Osteocyte (in vitro differentiated cells): ENCODE measurements at places on chromosomes 1 and 21. TPM values are rescaled to one million over a fixed set of nuclear protein-coding genes. Genes with fewer than 3 reads are reported as not detected.

Gene DPT
- 1.1 and 1.4 TPM in 2 replicates for total RNA-seq

DNA sequence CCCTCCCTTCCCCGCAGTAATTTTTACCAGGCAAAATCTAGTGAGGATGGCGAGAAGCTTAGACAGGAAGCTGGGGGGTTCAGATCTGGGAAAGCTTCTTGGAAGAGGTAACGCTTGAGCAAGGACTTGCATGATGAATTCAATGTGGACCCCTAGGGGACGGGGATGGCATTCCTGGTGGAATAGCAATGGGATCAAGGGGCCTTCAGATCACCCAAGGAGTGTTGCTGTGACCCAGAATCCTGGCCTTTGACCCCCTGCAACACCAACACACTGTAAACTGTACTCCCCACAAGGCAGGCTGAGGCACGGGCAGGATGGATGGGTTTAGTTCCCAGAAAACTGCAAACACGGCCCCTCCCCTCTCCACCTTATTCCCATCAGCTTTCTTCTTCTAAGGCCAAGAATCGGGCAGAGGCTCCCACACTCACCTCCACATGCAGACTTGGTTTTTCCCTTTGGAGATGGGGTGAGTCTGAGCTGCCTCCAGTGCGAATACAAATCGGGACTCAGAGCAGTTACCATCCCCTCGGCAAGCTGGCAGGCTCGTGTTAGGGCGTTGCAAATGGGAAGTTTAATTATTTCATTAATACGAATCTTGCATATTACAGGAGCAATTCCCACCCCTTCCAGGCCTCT is 20.1 kb downstream of the DISP3 start:
- DNase-seq, result no peak

GRCh38 chr1:96515430-96515829 is 206.2 kb upstream of the PTBP2 start:
- DNase-seq, result no peak

Gene LRRC8B
- total RNA-seq, result 2.3 and 4.1 TPM in 2 replicates

GRCh38 chr1:206860165-206860564 is 5.3 kb upstream of the IL20 start:
- no peak for DNase-seq

GRCh38 chr21:45334591-45335081 is 46.9 kb upstream of the POFUT2 start:
- no peak for DNase-seq

DNA sequence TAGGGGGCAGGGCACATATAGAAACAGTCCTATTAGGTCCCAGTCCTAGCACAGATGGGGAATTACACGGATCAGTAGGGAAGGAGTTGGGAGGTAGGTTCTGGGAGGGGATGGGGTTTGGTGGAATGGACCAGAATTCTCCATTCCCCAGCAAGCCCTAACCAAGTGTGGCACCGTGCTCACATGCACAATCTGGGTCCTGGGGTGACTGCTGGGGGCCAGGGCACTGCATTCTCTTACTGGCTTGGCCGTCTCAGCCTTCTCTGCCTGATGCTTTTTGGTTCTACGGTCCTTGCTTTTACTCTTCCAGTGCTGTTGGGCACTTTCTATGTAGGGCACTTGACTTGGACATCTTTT is 53.9 kb downstream of the NENF start:
- DNase-seq, result no peak

DNA sequence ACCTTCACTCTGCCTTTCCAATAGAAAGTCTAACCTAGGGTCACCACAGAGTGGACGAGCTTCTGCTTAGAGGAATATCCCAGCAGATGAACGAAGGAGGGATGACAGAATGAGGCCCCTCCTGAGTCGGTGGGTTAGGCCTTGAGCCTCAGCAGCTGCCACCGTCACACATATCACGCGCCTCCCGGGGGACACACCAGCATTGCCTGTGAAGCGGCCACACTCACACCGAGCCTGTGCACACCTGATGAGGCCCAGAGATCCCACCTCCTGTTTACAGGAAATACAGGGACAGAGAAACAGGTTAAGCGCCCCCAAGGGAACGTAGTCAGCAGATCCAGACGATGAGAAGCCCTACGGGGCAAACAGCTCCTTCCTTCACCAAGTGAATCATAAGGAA is 25.1 kb upstream of the LRRC47 start:
- DNase-seq, result no peak

- no peak for DNase-seq
Observed at GRCh38 chr1:41936107-41936506, 17.4 kb upstream of the HIVEP3 start.

GRCh38 chr1:66302815-66303214 is 231.1 kb upstream of the SGIP1 start:
- no peak for DNase-seq

- DNase-seq, result no peak
Observed at GRCh38 chr1:231597971-231598370, 28.6 kb upstream of the DISC1 start.

GRCh38 chr1:167373986-167374385 is 144.3 kb downstream of the CD247 start:
- no peak for DNase-seq

DNA sequence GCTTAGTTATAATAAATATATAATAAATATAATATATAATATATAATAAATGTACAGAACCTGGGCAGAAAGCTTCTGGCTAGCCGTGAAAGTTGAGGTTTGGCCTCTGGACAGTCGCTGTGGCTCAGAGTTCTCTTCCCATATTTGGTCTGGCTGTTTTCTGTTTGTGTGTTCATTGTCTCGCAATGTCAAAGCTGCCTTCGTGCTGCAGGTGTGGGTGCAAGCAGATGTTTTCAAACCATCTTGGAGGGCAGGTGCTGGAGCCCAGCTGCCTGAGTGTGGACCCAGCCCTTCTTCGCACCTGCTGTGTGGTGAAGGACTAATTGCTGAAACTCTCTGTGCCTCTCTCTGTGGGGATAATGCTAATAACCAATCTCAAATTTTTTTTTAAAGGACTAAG is 3.6 kb upstream of the CSTB start:
- no peak for DNase-seq

GRCh38 chr1:26417111-26417759 is 6.6 kb downstream of the LIN28A start:
- peak; percentile 89 for DNase-seq

- no peak for DNase-seq
Observed at GRCh38 chr1:230233786-230234185, 166.7 kb downstream of the GALNT2 start.

DNA sequence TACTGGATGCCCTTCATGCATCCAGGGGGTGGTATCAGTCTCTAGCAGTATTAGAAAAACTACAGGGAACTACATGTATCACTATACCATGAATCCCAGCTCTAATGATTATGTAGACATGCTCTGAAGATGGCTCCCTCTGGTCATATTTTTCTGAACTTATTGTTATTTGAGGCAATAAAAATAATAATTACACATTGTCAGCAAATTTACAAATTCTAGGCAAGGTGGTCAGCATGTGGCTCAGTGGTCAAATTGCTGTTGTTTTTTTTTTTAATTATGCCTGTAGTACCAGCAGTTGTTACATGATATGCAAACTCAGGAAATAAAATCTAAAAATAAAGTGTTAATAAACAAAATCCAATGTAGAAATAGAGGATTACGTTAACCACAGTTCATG is 22.5 kb downstream of the ASTN1 start:
- no peak for DNase-seq

Gene OR2T2
- total RNA-seq, result not detected in 2 replicates

DNA sequence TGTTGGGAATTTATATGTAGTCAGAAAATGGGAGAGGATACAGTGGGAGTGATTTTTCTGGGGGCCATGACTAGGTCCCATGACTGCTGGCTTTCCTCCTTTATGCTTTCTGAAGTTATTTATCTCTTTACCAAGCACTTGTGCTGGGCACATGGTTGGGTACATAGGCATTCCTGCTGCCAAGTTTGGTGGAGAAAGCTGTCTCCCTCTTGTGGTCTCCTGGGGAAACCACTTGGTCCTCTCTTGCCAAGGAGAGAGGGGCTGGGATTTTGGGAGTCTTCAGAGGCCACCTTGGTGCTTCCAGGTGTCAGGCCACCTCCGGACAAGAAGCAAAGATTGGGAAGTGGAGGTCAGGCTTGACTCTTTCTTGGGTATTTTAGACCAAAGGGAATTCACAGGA is 120.2 kb upstream of the KCNE2 start:
- no peak for DNase-seq

Gene TGFB2
- total RNA-seq, result 175 and 184 TPM in 2 replicates

Gene DNAI4
- total RNA-seq, result 8.9 and 10.0 TPM in 2 replicates

- DNase-seq, result no peak
Observed at GRCh38 chr21:38930853-38931252, 125.1 kb downstream of the ETS2 start.

DNA sequence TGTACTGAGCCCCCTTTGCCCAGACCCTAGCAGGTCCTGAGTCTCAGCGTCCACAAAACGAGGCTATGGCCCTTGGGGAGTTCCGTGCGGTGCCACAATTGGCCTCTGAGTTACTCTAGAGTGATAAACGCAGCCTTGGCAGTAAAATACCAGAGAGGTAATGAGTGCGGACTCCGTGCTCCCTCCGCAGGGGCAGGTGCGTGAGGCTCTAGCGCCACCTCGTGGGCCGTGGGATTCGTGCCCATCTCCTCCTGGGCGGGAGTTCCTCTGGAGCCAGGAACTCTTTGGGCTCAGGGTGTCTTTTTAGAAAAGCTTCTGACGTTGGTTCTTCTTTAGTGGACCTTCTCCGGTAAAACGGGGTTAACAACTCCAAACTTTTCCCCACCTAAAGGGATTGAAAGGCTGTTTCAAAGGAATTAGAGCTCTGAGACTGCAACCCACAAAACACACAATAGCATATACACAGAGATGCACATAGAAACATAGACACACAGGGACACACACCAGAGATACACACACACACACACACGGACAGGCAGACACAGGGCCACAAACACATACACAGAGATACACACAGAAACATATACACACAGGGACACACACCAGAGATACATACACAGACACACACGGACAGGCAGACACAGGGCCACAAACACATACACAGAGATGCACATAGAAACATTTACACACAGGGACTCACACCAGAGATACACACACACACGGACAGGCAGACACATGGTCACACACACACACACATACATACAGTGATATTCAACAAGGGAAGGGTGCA is 99.4 kb downstream of the KCNJ15 start:
- DNase-seq, result peak; percentile 93

Gene ECM1
- total RNA-seq, result 17.4 and 19.8 TPM in 2 replicates

- no peak for DNase-seq
Observed at GRCh38 chr1:156662005-156662799, 15.0 kb downstream of the NES start.

GRCh38 chr1:34984793-34985608 is at the start of gene TMEM35B:
TSS of gene TMEM35B (minus strand) at chr1:34985347. CDS start at chr1:34985305, 42 bp downstream.
- peak; percentile 88 for DNase-seq

Gene RCAN1
- total RNA-seq, result 61.5 and 68.5 TPM in 2 replicates

Gene AMY2B
- total RNA-seq, result 8.2 and 10.0 TPM in 2 replicates

Gene NBPF14
- 30.3 and 30.5 TPM in 2 replicates for total RNA-seq

- DNase-seq, result no peak
Observed at GRCh38 chr1:116832308-116832931, 77.3 kb upstream of the PTGFRN start.

GRCh38 chr1:227896710-227897655 is 50.7 kb downstream of the WNT9A start:
- DNase-seq, result peak; percentile 78

DNA sequence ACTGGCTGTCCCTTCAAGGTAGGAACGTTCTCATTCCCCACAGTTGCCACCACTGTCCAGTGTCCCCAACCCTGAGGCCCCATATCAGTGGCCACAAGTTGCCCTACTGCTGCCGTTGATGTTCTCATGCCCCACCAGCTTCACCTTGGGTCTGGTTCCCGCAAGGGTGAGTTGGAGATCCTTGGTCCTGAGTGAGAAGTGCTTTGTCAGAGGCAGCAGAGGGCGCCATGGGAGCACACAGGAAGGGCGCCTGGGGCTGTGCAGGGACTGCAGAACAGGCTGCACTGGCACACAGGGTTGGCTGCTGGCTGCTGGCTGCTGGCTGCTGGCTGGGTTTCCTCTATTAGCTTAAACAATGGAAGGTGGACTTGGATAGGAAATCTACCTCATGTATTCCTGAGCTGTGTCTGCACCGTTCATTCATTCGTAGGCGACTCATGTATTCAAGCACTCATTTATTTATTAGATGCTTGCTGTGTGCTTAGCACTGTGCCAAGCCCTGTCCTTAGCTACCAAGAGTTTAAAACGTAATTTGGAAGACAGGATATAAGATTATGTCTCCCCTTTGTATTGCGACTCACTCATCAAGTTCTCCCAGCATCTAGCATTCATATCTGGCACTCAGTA is 2.1 kb upstream of the S100A9 start:
- peak; percentile 84 for DNase-seq

DNA sequence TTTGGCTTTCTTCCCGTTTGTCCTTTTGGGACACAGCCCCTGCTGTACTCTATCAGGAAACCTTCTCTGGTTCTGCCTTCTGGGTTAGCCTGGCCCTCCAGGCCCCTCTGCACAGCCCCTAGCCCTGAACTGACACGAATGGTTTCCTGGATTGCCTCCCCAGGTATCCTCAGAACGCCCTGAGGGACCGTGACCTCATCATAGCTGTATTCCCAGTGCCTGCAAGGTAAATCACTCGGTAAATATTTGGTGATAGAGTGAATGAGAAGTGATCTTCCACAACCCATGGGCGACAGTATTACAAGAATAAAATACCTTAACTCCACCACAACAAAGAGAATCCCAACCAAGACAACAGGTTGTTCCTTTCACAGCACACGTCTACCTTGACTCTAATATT is 637.2 kb downstream of the SMYD3 start:
- DNase-seq, result no peak

DNA sequence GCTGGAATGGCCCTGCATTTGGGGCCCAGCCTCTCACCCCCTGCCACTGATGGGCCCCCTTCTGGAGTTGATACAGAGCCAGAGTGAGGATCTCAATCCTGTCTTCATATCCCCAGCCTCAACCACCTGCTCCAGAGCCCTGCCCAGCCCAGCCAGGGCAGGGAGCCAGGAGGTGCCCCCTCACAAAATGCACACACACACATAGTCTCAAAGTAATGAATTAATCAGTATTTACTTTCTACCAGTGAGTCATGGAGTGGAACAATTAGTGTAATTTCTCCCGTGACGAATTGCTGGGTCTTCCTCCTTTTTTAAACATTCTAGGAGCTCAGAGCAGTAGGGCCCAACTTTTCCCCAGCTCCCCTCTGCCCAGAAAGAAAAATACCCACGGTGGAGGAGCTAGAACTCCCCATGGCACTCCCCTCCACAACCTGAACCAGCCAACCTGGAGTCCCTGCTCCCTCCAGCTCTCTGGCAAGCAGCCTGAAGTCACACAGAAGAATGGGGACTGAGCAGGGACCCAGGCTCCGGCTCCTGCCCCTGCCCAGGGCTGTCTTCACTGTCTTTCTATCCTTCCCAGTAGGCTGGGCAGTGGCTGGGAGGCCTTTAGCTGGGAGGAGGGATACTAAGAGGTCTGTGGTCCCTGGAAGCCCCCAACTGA is 29.3 kb downstream of the SDC3 start:
- no peak for DNase-seq

Gene KRTAP21-2
- not detected in 2 replicates for total RNA-seq

Gene CKS1B
- 38.5 and 39.6 TPM in 2 replicates for total RNA-seq

GRCh38 chr1:54325703-54326461 is 80.3 kb downstream of the SSBP3 start:
- DNase-seq, result no peak

GRCh38 chr1:100720101-100720500 is 559 bp downstream of the VCAM1 start:
- no peak for DNase-seq

Gene RNF186
- total RNA-seq, result not detected in 2 replicates

- no peak for DNase-seq
Observed at GRCh38 chr1:234870020-234870981, 258.3 kb downstream of the TOMM20 start.

Gene TMEM269
- 0.21 and 0.67 TPM in 2 replicates for total RNA-seq
